Keratinocyte (primary cell): ENCODE measurements at places on chromosomes 3 and 15. TPM values are rescaled to one million over a fixed set of nuclear protein-coding genes. Genes with fewer than 3 reads are reported as not detected.

The GOLGA8S gene
- polyA plus RNA-seq, result 0.01 TPM in 1 of 3 replicates, not detected in the others

GRCh38 chr3:124034844-124035152 lies 42.9 kb upstream of the ROPN1 start:
- no peak for DNase-seq

DNA sequence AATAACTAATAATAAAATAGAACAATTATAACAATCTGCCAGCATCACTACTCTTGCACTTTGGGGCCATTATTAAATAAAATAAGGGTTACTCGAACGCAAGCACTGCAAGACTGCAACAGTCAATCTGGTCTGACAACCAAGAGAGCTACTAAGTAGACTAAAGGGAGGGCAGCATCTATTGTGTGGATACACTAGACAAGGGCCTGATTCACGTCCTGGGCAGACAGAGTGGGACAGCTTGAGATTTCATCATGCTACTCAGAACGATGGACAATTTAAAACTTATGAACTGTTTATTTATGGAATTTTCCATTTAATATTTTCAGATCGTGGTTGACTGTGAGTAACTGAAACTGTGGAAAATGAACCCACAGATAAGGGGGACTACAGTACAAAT lies 39.5 kb downstream of the TNIK start:
- no peak for DNase-seq

The ABI3BP gene
- 0.42 to 0.95 TPM (median 0.59 TPM) in 3 replicates for polyA plus RNA-seq

- peak; percentile 21 for DNase-seq
Observed at GRCh38 chr3:79297245-79297960, 470.4 kb downstream of the ROBO1 start.

The MKRN3 gene
- polyA plus RNA-seq, result not detected in 3 replicates

DNA sequence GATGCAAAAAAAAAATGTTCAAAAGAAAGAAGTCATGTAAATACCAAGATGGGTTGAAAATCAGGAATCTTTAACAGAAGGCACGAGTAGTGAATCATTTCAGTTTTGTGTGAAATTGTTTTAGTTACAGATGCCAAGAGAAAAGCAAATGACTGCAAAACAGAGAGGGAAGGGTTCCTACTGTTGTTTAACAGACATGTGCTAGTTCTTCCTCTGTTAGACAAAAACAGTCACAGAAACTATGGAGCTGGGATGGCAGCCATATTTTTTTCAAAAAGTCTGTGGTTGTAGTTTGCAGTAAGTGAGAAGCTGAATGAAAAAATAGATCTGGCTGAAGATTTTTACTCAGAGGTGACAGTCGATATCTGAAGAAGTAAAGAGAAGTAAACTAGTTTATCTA lies 511.9 kb downstream of the ZIC1 start:
- DNase-seq, result no peak

DNA sequence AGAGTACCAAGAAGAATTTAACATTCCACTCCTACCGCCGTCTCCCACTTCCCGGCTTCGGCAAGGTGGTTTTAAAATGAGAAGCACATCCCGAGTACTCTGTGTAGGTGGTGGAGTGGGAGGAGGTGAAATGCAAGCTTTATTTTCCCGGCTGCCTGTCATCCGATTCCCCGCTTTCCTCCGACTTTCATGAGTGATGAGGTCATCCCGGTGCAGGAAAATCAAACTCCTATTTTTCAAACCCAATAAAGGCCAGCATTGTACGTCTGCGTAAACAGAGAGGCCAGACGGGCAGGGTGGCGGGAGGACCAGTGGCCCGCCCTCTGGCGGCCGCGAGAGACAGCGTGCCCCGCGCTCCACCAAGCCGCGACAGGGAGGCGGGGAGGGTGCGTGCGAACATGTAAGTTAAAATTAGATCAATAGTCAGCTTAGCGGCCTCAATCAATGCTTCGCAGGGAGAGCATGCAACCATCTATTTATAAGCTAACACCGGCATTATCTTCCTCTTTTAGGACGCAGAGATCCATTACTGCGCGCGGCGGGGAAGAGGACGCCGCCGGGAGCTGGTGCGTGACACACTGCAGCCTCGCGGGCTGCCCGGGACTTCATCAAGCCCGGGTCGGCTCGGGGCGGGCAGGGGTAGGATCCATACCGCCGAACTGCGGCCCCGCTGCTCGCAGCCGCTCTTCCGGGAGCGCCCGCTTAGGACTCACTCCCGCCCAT lies 163.3 kb downstream of the CD47 start:
- peak; percentile 9 for DNase-seq

- no peak for DNase-seq
Observed at GRCh38 chr3:118400886-118401285, 633.8 kb downstream of the IGSF11 start.

DNA sequence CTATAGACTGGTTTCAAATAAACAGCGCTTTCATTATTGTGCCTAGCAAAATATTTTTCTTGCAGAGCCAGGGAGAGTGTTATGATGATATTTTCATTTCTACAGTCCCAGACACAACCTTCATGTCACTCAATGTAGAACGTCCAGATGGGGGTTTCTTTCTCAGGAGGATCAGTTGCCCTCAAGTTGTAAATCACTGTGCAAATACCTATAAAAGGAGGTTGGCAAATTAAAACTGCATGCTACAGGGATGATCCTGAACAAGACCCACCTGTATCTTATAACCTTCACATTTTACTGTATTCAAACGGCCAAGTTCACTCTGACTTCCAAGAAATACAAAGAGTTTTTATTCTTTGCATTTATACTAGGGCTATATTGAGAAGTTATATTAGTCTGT lies 486.0 kb downstream of the EDEM1 start:
- DNase-seq, result no peak

GRCh38 chr3:144643771-144644198 lies 672.2 kb downstream of the DIPK2A start:
- DNase-seq, result no peak

The ATP8B4 gene
- polyA plus RNA-seq, result 0.03 to 0.15 TPM (median 0.05 TPM) in 3 replicates

The ROBO2 gene
- 0.30 to 0.49 TPM (median 0.45 TPM) in 3 replicates for polyA plus RNA-seq

The C3orf70 gene
- polyA plus RNA-seq, result 0.01 TPM in 1 of 3 replicates, not detected in the others

DNA sequence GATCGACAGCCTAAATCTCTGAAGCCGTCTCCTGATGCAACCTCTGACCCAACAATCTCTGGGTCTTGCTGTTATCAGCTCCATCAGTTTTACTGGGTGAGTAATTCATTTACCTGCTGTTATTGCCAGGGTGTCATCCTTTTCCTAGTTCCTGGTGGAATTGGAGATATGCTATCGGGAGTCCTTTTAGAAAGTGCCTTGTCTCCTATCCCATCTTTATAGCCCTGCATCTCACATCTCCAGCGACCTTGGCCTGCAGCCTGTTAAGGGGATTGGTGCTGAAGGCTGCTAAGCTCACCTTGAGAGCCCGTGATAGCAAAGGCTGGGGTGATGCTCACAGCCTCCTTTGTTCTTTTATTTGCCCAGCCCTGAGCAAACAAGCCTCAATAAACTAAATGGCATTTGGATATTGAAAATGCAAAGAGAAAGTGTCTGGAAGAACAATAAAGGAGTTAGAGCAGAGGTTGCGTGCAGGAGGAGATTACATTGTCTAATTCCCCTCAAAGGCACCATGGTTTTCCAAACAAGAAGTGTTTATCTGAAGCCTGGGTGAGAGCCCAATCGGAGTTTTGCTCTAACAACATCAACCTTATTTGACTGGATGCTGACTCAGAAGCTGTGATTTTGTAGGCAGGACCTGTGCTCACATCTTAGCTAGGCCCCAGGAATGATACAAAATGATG lies 101.8 kb downstream of the RPLP1 start:
- no peak for DNase-seq

The NOX5 gene
- polyA plus RNA-seq, result 0.09 to 0.18 TPM (median 0.16 TPM) in 3 replicates

DNA sequence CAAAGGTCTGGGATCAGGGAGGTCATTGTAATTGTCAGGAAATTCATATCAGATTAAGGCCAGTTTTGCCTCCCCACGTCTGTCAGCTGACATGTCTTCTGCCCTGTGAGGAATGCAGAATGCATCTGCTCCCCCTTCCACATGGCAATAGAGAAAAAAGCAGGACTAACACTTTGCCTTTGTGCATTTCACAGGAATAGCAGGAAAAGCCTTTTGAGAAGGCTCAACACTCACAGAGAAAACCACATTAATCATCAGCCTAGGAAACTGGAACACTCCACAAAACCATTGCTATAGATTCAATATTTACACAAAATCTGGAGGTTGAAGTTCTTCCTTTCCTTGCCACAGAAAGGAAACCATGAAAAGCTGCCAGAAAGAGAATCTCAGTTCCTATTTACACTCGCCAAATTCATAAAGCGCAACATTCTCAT lies 165.2 kb upstream of the HES1 start:
- no peak for DNase-seq

GRCh38 chr15:79798311-79798710 lies 98.5 kb downstream of the MTHFS start:
- DNase-seq, result no peak

GRCh38 chr15:38168467-38169070 lies 84.1 kb upstream of the SPRED1 start:
- no peak for DNase-seq

The TMEM40 gene
- polyA plus RNA-seq, result 240 to 475 TPM (median 311 TPM) in 3 replicates

The DGKG gene
- 0.04 to 0.52 TPM (median 0.22 TPM) in 3 replicates for polyA plus RNA-seq

DNA sequence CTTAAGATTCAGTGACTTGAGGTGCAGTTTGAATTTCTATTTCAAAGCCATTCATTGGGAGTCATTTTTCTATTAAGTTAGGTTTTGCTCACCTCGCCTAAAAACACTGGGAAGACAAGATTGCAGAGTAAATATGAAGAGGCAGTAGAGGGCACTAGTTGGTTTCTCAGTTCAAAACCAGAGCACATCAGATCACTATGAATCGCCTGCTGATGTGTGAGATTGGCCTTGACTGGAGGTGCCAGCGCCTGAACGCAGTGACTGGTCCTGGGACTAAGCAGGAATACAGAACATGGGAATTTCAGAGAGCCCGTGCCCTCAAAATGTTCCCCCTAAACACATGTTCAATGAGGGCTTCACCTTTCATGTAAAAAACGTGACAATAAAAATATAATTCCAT lies 229.0 kb downstream of the ITPR1 start:
- no peak for DNase-seq

GRCh38 chr15:43330780-43331087 lies 361 bp upstream of the LCMT2 start:
- no peak for DNase-seq

The GOLGA8J gene
- polyA plus RNA-seq, result 0.04 TPM in 1 of 3 replicates, not detected in the others

The LARP6 gene
- 36.5 to 72.9 TPM (median 66.1 TPM) in 3 replicates for polyA plus RNA-seq

GRCh38 chr15:40793216-40793989 lies 13.5 kb upstream of the ZFYVE19 start:
- no peak for DNase-seq

The HRG gene
- polyA plus RNA-seq, result 0.03 TPM in 2 of 3 replicates, not detected in the other

The CAV3 gene
- not detected in 3 replicates for polyA plus RNA-seq

GRCh38 chr3:63934041-63934866 lies 22.1 kb upstream of the SCAANT1 start:
- no peak for DNase-seq

The KBTBD8 gene
- polyA plus RNA-seq, result 4.2 to 7.5 TPM (median 5.2 TPM) in 3 replicates

GRCh38 chr3:171237009-171237385 lies 210.5 kb upstream of the SLC2A2 start:
- no peak for DNase-seq

The FBXW12 gene
- polyA plus RNA-seq, result not detected in 3 replicates

DNA sequence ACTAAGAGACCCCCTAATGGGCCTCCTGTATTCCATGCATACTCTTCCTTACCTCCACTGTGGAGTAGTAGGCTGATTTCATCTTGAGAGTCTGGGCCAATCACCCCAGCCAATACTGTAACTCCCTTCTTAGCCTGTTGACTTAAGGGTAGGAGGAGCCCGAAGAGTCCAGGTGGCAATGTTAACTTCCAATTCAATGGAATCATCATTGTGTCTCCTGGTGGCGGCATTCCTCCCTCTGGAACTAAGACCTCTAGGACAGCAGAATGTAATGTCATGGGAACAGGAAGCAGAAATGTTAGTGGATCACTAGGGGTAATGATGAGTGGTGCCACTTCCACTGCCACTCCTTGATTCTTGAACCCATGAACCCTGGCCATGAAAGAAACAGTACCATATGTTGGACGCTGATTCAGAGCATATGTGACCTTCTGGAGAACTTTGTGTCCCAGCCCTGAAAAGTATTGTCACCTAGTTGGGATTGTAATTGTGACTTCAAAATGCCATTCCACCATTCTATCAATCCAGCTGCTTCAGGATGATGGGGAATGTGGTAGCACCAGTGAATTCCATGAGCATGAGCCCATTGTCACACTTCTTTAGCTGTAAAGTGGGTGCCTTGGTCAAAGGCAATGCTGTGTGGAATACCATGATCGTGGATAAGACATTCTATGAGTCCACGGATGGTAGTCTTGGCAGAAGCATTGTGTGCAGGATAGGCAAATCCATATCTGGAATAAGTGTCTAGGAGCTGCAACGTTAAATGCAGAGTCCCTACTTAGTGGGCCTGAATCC lies 24.9 kb downstream of the NAALADL2 start:
- DNase-seq, result no peak

The LRRC31 gene
- polyA plus RNA-seq, result not detected in 3 replicates

GRCh38 chr3:31242026-31242960 lies 290.4 kb upstream of the STT3B start:
- DNase-seq, result no peak

The TEX9 gene
- polyA plus RNA-seq, result 1.9 to 3.4 TPM (median 2.6 TPM) in 3 replicates

DNA sequence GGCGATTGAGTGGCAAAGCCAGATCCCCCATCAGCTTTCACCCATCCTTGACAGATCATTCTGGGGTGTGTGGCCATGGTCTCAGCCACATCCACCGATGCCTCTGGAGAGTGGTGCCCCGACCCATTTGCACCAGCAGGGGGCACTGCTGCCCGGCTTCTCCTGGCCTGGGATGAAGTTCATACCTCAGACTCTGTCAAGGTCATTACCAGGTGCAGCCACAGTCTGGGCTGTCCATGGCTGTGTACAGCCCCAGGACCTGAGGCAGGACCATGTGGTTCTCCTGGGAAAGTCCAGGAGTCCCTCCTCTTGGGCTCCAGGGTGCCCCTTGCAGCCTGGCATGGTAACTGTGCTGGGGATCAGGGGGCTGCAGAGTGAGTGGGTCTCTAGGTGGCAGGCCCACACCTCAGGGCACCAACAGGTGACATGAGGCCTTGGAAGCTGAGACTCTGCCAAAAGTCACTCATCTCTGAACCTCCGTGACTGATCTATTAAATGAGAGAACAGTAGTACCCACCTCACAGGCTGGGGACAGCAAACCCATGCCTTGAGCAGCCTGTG lies 67.2 kb downstream of the CACNA2D2 start:
- DNase-seq, result no peak

DNA sequence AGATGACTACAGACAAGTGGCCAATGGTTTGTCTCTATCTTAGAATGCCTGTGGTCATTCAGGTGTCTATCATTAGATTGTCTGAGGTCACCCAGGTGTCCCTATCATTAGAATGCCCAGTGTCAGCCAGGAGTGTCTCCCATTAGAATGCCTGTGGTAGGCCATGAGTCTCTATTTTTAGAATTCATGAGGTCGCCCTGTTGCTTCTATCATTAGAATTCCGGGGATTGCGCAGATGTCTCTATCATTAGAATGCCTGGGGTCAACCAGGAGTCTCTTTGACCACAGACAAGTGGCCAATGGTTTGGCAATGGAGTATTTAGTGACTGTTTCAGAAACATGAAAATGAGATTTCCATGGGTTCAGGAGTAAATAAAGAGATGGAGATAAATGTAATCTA lies 7.6 kb downstream of the RTP2 start:
- DNase-seq, result no peak
